T-helper 2 cell treated with Interferon-gamma antibody and Interleukin-4, amounts not matched to agents 5 μg/mL and 100 μg/mL, for 36 hours (primary cell): ENCODE measurements at places on chromosomes 12 and 14.

DNA sequence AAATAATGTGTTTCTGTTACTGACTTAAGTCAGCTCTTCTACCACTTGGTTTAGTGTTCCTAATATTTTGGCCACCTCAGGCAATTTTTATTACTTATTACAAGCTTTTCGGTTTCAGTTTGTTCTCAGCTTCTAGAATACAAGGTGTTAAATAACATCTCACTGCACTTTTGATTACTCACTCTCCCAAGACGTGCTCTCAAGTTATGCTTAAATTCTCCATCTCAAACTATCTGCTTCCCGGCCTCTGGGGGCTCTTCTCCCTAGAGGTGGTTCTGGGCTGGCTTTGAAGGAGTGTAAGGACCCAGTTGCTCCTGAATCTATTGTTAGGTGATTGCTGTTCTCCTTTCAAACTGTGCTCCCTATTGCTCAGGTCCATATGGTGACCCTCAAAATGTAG, 193.9 kb upstream of the DDHD1 start:
- DNase-seq = no peak

- DNase-seq = no peak
Observed at GRCh38 chr12:68978678-68979077, 45.7 kb upstream of the CPM start.

- DNase-seq = no peak
Observed at GRCh38 chr12:98719515-98720504, 74.7 kb downstream of the APAF1 start.

DNA sequence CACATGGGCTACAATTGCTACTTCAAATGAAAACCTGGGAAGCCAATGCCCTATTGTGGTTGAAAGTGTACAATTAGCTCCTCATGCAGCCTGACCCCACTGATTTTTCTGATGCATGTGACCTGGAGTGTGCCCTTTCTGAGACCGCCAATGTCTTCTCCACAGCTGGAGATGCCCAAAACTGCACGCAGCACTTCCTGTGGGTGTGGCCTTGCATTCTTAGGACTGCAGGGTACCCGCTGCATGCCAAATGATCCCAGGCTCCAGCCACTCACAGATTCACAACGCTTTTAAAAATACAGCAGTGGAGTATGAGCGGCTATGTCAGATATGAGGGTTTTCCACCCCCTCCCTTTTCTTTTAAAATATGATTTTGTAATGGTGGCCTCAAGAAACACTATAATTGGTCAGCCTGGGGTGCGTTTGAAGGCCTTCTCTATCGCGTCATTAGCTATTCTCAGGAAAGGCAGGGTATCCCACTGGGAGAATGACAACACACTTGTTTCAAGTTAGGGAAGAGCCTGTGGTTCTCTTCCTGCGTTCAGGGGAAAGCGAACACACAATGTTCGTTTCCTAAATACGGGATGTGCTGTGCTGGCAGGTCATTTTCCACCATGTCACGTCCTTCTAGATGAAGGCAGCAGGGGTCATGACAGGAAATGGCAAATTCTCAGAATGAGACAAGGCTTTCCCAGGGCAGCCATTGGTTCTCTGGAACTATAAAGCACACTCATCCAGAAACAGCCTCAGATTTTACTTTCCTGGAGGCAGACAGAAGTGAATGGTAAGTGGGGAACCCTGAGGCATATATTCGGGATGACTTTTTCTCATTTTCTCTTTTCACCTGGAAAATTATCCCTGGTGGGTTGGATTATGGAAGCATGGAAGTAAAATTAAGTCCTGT, at the start of gene APOLD1:
APOLD1 (plus strand) TSS at position 749 of the 904 bp plus-strand sequence; CDS start at position 782, 33 bp downstream.
- DNase-seq = no peak

DNA sequence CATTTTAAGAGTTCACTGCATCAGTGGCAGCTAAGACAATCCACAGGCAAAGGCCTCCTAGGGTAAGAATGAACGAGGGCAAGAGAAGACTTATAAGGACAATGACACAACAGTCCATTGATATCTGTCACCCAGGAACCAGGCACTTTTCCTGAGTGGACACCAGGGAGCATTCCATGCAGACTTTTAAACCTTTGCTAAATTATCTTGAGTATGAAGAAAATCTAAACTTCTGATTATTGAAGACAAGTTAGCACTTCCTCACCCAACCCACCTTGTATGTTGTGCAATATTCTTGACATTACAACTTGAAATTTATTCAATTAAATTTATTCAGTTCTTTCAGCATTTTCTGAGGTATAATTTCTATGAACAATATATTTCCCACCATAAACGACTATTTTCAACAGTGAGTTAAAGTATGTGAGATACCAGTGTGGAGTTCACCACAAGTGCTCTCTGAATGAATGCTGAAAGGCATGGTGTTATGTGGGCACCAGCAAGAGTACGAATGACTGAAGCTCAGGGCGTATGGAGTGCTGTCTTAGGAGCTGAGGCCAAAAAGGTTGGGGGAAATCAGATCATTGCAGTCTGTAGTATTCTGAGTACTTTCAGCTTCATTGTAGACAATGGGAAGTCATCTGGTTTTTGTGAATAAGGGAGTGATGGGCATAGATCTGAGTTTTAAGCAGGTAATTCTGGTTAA, 124.3 kb upstream of the LMNTD1 start:
- DNase-seq = no peak

- no peak for DNase-seq
Observed at GRCh38 chr12:57739387-57739786, 845 bp upstream of the AGAP2 start.

DNA sequence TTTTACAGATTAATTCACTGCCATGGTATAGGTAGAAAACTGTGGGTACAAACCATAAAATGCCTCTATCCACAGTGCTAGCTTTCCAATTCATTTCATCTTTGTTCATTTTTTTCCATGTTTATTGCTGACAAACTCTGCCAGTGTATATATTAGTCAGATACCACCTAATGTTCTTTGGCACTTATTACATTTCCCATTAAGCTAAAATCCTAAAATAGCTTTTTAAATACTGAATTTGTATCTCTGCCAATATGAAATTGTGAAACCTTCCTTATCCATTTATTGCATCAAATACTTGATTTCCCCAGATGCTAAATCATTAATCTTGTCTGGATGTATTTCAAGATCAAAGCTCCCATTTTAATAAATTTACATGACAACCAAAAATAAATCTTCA, 150.1 kb upstream of the FSCB start:
- no peak for DNase-seq

DNA sequence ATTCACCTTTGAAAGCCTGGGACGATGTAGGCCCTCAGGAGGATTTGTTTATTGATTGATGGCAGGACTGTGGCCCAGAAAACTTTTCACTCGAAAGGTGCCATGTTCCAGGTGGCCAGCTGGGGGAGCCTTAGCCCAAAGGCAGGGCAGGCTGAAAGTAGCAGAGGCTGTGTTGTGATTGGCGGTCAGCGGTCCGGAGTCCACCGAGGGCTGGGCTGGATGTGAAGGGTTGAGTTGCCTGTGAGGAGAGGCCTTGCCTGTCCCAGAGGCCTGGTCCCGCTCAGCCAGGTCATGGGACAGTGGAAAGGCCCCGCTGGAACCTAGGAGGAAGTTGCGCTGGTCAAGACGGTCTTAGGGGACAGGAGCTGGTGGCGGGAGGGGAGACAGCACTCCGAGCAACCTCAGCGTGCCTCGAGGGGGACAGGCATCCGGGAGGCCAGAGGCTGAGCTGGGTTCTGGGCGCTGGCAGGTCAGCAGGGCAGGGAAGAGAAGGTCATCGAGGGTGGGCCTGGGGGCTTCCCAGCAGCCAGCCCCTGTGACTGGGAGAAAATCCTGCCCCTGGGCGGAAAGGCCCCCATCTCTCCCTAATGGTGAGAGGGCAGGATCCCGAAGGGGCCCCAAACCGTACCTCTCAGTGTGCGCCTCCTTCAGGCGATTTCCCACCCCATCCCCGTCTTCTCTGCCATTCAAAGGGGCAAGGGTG, 26.3 kb downstream of the CMA1 start:
- DNase-seq = peak; percentile 43

DNA sequence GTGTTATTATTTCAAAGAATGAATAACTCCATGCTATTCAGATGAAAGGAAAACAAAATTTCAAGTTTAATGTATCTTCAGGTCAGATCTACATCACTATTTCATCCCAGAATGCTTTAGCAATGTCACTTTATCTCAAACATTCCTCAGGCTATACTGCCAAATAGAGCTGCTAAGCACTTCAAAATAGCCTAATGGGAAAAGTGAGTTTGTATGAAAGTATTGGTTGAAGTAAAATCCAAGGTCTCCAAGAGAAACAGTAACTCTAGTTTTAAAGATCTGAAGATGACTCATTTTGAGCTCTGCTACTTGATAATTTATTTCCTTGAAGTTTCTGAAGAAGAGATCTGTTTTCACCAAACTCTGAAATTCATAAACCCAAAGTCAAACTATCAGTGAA, 466.2 kb upstream of the FOXG1 start:
- DNase-seq = no peak

GRCh38 chr12:33437598-33437997, 2.0 kb downstream of the SYT10 start:
- DNase-seq = no peak

- no peak for DNase-seq
Observed at GRCh38 chr14:104743461-104744380, 9.2 kb upstream of the SIVA1 start.

DNA sequence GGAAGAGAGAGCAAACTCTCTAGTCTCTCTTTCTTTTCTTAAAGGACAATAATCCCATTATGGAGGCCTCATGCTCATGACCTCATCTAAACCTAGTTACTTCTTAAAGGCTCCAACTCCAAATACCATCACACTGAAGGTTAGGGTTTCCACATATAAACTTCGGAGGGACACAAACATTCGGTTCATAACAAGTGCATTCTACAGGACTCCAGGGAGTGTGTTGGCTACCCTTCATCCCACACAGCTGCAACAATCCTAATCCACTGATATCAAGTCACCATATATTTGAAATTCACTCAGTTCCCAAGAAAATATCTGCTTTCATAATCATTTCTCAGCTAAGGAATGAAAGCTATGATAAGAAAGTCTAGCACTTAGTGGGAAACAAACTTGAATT, 265.9 kb upstream of the PLEKHG7 start:
- no peak for DNase-seq

DNA sequence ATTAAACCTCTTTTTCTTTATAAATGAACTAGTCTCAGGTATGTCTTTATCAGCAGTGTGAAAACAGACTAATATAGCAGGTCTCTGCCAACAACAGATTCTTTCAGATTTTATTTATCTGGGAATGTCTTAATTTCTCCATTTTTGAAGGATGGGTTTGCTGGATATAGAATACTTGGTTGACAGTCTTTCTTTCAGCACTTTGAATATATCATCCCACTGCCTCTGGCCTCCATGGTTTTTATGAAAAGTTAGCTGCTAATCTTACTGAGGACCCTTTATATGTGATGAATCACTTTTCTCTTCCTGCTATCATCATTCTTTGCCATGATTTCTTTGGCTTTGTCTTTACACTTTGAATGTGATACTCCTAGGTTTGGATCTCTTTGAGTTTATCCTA, 148.0 kb downstream of the ANO6 start:
- no peak for DNase-seq

DNA sequence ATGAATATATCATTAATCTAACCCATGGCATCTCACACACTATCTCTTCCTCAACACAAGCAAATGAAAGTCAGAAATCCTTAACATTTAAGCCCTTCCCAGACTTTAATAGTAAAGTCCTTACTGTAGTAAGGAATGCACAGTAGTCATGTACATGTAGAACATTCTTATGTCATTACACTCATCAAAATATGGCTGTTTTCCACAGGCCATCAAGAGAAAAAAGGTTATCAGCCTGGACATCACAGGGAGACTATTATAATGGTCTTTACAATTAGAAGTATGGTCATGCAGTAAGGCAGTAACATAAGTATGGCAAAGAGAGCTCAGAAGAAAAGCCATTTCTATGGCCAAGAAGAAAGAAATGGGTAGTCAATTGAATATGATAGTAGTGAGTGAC, 121.2 kb downstream of the SLC6A15 start:
- DNase-seq = no peak

- DNase-seq = no peak
Observed at GRCh38 chr14:89267656-89268055, 149.4 kb downstream of the FOXN3 start.

DNA sequence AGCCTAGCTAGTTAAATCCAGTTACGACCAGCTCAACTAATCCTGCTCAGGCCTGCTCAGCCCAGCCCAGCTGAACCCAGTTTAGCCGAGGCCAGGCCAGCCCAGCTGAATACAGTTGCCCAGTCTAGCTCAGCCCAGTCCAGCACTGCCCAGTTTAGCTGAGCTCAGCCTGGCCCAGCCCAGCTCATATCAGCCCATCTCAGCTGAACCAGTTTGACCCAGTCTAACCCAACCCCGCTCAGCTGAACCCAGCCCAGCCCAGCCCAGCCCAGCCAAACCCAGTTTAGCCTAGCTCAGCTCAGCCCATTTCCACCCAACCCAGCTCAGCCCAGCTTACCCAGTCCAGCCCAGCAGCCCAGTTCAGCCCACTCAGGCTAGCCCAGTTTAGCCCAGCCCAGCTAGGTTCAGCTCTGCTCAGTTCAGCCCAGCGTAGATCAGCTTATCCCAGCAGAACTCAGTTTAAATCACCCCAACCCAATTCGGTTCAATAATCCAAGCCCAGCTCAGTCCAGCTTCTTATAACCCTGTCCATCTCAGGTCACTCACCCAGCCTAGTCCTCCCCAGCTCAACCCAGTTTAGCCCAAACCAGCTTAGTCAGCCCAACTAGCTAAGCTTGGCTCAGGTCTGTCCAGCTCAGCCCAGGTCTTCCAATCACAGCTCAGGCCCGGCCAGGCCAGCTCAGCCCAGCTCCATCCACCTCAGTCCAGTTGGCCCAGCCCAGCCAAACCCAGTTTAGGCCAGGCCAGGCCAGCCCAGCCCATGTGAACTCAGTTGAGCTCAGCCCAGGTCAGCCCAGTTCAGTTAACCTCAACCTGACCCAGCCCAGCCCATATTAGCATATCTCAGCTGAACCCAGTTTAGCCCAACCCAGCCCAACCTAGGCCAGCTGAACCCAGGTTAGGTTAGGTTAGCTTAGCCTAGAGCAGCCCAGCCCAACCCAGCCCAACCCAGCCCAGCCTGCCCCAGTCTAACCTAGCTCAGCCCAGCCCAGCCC, 76.7 kb downstream of the TMEM121 start:
- no peak for DNase-seq

DNA sequence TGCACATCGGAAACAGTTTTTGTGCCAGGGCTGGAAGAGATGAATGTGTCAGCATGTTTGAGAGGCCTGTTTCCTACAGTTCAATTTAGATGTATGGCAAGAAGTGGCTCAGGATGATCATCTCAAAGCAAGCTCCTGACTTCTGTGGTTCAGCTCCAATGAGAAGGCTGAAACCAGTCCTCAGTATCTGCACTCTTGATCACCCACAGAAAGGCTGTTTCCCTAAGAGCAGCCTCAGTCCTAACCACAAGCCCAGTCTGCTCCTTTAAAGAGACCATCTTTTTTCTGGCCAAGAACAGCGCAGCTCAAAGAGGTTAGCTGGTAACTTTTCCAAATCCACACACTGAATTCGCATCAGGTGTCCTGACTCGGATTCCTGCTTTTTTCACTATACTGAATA, 19.2 kb downstream of the CSRP2 start:
- no peak for DNase-seq

GRCh38 chr14:100603341-100604120, 16.3 kb upstream of the BEGAIN start:
- no peak for DNase-seq
